ENCODE measurements at places on chromosomes 16 and 17.

- DNase-seq = no peak
These were observed 91.4 kb upstream of the GSE1 start for GRCh38 chr16:85521552-85522307.

DNA sequence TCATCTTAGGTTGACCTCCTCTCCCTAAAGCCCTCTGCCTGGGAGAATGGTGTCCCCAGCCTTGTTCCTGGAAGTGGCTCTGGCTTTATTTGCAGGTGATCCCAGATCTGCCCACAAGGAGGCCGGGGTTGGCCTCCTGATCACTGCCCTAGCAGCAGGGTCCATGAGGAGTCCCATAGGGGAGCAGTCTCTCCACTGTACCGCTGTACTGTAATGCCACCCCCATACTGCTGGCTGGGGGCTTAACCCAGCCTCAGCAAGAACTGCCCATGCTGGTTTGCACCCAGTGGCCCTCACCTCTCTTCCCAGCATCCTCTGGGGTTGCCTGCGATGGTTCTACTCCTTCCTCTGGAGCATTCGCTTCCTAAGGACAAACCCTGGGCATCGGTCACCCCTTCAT, 39.1 kb downstream of the PSME3IP1 start:
- DNase-seq = no peak

DNA sequence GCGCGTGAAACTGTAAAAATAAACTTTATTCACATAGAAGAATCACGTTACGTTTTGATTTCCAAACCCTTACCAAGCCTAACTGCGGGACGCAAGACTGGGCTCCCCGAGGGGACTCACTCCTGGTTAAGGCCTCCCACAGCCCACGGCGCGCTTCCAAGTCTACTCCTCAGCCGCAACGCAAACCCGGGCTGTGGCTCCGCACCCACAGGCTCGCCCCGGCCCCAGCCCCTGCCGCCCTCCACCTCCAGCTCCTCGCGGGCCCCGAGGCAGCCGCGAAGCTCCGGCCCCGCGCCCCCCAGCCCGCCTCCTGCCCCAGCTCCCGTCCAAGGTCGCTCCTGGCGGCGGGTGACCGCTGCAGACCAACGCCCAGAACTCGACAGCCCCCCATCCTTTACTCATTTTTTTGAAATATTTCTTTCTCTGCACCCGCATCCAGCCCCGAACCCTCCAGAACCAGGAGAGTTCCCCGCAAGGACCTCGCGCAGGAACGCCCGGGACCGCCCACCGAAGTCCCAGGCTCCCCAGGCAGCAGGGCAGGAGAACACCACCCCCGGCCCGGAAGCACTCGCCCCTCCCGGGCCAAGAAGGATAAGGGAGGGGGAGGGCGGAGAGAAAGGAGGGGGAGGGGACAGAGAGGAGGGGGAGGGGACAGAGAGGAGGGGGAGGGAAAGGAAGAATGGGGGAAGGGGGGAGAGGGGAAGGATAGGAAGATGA, 912 bp downstream of the USP22 start:
- peak; percentile 62 for DNase-seq

- DNase-seq = no peak
These were observed 112.7 kb downstream of the TOX3 start for GRCh38 chr16:52434224-52434623.

DNA sequence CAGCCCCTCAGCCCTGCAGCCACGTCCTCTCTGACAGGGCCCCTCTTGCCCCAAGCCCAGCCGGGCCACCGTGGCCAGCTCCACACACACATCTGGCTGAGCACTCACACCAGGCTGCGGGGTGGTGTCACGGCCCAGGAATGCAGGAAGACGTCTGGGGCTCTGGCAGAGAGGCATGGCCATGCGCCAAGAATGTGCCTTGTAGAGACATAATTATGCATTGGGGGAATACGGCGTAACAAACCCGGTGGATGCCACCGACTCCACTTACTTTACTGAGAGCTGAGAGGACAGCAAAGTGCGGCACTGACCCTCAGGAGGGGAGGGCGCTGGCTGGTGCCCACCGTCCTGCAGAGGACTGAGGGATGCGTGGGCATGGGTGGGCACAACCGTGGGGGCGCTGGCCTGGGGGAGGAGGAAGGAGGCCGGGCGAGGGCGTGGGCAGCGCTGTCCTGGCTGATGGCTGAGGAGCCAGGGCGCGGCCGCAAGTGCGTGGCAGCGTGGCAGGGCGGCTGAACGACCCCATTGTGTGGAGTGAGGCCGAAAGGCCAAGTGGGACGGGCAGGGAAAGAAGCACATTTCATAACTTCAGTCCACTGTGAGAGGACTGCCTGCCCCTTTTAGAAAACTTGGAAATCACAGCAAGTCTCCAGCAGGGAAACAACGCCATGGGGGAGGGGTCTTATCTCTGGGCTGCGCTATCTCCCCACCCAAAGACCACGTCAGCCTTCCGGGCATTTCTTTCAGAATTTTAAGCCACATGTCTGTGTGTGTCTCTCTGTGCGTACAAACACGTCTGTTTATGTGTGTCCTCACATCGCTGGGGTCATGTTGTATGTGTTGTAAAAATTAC, 30.6 kb downstream of the METRNL start:
- DNase-seq = no peak

Measured in activated T-cell treated with anti-CD3 and anti-CD28 coated beads for 24 hours (primary cell).